EL (cell line): ENCODE measurements at places on chromosomes 3 and 15.

DNA sequence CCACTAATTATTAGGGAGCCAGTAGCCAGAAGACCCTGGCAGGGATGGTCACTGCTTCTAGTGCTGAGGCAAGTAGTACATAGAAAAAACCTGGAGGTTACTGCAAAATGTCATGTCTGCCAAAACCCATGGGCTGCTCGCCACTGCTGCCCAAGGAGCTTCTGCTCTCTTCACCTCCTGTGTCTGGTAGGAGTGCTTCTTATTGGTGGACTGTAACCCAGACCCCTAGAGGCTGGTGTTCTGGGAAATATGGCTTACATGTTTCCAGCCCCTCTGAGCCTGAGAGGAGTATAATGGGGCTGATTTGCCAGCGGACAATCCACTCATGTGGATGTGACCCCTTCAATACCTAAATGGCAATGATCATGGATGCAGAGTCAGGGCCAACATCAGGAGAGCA, 286.4 kb downstream of the EPHB1 start:
- no peak for DNase-seq

GRCh38 chr15:31452595-31453557, 126.2 kb downstream of the KLF13 start:
- no peak for DNase-seq

GRCh38 chr3:189458528-189458927, 172.7 kb upstream of the TP63 start:
- DNase-seq: peak; percentile 15

- DNase-seq: peak; percentile 38
Measured at GRCh38 chr3:52456169-52456799, 880 bp downstream of the NISCH start.

- no peak for DNase-seq
Measured at GRCh38 chr3:107668963-107669362, 146.2 kb downstream of the BBX start.

DNA sequence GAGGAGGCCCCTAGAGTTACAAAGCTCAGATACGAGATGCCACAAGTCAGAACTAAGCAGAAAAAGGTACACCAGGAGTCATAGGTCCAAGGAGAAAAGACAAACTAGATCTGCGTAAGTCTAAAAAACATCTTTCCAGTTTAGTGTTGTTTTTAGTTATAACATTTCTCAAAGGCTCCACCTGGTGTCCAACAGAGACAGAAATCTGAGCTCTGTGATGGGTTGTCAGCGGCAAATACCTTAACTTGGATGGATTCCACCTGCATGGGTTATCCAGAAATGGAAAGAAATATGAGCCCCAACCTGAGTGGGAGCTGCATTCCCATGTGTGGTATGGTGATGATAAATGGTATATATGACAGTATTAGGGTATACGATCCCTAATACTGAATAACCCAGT, 238.6 kb upstream of the CHRM5 start:
- DNase-seq: no peak

DNA sequence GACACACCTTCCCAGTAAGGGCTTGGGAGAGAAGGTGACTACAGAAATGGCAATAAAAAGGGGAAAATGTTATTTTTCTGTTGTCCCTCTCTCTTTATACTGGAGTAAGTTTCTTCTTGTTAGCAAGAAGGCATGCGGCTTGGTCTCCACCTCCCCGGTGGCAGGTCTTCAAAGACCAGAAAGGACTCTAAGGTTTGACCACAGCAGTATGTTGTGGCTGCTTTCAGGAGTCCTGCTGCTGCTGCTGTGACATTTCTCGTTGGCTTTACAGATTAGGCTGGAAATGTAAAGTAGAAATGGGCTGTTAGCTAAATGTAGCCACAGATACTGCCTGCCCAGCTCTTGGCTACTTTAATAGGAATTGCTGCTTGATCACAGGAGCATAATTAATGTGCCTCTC, 175.8 kb upstream of the ZBTB20 start:
- no peak for DNase-seq

DNA sequence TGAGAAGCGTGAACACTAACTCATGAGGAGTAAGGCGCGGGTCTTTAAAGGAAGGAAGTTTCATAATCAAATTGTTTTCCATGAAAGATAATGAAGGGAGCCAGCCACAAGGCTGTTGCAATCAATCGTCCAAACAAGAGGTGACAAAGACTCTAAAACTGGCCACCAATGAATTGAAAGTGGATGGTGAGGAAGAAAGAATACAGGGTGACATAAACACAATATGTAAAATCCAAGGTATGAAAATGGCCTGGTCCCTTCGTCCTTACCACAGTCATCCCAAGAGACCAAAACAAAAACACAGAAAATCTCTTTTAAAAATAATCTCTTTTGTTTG, 12.0 kb downstream of the CD86 start:
- DNase-seq: no peak

GRCh38 chr3:131948806-131949205, 86.0 kb downstream of the CPNE4 start:
- DNase-seq: no peak

GRCh38 chr3:135719449-135719848, 246.1 kb upstream of the PPP2R3A start:
- DNase-seq: no peak

GRCh38 chr15:65731926-65732325, 60.2 kb downstream of the DENND4A start:
- DNase-seq: peak; percentile 8

GRCh38 chr3:49718858-49719213, 648 bp downstream of the AMIGO3 start:
- no peak for DNase-seq

DNA sequence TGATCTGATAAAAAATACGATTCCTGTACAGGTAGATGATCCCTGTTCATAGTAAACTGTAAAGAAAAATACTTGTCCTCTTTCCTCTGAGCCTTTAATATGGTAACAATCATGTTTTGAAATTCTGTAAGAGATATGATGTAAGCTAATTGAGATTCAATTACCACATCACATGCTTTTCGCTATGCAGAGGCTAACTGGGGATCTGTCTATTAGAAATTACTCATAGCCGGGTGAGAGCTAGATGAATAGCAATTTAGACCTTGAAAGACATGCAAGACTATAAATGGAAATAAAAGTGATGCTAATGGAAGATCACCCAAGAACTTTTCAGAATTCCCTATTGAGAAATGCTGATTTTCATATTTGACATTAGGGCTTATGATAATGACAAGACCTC, 579.9 kb upstream of the ZNF717 start:
- DNase-seq: no peak

- peak; percentile 29 for DNase-seq
Measured at GRCh38 chr3:149703466-149703865, 45.6 kb upstream of the WWTR1 start.

DNA sequence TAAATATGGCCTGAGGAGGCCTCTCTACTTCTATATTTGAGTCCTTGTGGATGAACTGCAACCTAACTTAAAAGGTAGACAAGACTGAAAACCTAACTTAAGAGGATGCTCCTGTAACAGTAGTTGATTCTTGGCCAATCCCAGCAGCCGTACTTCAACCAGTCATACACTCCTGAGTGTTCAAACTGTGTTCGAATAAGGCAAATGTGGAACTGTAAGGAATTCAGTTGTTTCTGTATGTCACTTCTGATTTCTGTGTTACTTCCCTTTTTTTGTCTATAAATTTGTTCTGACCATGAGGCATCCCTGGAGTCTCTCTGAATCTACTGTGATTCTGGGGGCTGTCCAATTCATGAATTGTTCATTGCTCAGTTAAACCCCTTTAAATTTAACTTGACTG, 20.5 kb downstream of the GALK2 start:
- DNase-seq: no peak

DNA sequence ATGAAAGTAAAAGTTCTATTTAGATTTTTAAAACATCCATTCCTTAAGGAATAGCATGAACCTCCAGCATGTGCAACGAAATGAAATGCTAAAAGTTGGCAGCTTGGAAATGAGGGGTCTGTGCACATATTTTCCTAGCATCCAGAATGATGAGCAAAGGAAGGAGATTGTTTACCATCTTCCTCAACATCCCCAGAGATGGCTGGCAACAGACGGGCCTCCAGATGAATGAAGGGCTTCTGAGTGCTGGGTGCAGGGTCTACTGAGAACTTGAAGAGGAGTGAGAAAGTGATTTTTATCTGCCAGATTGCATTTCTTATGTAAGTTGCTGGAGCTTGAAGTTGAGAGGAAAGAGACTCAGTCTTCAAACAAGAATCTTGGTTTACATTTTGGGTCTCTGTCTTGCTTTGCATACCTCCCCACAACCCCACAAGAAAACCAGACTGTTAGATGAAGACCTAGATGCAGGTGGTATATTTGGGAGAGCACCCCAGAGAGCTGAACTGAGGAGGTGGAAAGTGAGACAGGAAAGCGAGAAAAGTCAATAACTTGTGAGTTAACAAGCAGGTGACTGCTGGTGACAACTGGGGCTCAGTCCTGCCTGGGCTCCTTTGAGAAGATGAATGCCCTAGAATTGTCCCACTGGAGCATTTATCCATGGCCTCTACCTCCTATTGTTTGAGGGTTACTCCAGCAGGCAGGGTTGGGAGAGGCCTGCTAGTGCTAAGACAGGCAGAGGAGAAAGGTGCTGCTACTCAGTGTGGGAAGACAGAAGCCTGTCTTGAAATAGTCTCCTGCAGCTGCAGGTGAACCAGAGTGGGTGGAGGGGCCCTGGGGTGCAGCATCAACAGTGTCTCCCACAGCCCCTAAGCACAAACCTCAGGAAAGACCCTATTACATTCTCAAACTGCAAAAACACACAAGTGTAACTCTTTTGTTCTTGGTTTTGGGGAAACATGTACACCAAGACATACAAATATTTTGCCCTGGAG, 10.5 kb upstream of the CCK start:
- no peak for DNase-seq

- peak; percentile 33 for DNase-seq
Measured at GRCh38 chr3:150286390-150287147, 121.5 kb upstream of the TSC22D2 start.

- DNase-seq: no peak
Measured at GRCh38 chr3:195462308-195462610, 19.4 kb upstream of the ACAP2 start.

DNA sequence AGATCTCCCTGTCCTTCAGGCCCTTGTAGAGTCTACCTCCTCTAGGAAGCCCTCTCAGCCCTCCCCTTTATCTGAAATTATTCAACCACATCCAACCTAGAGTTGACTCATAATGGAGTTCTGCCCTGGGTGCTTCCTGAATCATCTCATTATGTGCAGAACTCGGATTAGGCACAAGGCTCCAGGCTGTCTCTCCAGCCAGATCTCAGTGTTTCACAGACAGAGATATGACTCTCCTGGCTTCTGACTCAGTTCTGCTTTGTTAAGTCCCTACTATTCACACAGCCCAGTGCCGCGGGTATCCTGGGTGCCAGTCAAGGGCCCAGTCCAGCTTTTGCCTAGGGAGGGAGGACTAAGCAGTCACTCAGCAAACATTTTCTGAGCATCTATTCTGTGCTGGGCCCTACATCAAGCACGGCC, 9.3 kb downstream of the STRA6 start:
- peak; percentile 93 for DNase-seq

- DNase-seq: no peak
Measured at GRCh38 chr15:90099072-90099867, 3.0 kb downstream of the IDH2 start.

- DNase-seq: no peak
Measured at GRCh38 chr3:5202222-5202621, 14.7 kb downstream of the EDEM1 start.

DNA sequence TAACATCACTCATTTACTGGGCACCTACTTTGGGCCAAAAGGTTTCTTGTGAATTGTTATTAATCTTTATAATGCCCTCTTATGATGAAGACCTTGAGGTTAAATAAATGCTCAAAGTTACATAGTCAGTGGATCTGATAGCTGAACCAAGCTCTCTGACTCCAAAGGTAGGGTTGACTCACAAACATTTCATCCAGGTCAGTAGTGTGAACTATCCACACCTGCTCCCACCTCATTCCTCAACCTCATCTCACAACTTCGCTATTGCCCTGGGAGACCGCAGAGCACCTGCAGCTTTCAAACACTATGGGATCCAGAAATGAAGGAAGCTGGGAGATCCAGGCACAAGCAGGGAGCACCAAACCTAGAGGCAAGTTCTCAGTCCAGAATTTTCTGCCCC, 93.8 kb upstream of the FGF12 start:
- no peak for DNase-seq

GRCh38 chr3:101529816-101530685, 17.0 kb upstream of the SENP7 start:
- no peak for DNase-seq

GRCh38 chr3:101847328-101847727, 2.0 kb upstream of the NFKBIZ start:
- DNase-seq: no peak

- peak; percentile 48 for DNase-seq
Measured at GRCh38 chr3:197339841-197340520, 41.6 kb upstream of the DLG1 start.

DNA sequence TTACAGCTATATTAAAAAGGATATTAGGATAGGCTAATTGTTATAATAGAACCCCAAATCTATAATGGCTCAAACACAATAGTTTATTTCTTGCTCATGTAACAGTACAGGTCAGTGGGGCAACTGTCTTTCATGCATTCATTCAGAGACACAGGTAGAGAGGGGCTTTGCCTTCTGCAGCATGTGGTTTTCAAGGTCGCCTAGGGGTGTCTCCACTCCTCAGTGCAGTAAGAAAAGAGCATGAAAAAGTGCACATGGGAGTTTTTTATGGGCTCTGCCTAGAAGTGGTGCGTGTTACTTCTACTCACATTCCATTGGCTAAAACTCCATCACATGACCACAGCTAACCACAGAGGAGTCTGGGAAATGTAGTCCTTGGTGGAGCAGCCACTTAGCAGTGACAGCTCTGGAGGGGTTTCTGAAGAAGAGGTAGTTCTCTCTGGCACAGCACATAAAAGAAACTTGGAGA, 1.8 kb downstream of the ZBTB38 start:
- peak; percentile 79 for DNase-seq

DNA sequence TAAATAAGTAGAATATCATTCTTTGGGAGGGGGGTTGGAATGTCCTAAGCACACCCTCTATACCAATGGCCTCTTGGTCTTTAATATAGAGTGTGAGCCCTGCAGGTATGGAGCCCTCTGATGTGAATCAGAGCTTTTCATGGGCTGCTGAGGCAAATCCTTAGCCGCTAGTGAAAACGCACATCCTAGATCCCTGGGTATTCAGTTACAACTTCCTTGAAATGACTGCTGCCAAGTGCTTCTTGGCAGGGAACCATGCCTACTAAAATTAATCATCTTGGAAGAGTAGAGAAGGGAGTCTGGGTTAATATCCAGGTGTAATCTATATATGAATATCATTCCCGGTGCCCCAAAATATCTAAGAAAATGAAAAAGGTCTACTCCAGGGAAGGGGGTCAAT, 109.1 kb downstream of the POLQ start:
- DNase-seq: peak; percentile 4

DNA sequence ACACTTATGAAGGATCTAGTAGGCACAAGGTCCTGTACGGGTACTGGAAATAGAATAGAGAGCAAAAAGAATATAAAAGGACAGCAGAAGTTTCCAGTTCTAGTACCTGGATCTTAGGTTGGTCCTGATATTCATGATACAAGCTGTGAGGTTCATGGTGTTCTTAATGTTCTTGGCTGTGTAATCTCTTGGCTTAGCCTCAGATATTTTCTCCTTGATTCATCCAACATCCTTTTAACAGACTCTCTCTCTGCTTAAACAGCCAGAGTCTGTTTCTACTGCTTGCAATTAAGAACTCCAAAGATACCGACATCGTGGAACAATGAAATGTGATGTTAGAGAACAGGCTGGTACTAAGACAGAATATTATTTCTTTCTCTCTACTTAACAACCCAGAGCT, 49.9 kb downstream of the CNTN3 start:
- no peak for DNase-seq
